ENCODE measurements at places on chromosomes 5 and 9. TPM values are rescaled to one million over a fixed set of nuclear protein-coding genes. Genes with fewer than 3 reads are reported as not detected.

Gene PLAC8L1
- not detected for total RNA-seq

Gene BHMT2
- not detected for total RNA-seq

Gene MSX2
- total RNA-seq: 3.8 TPM

Gene GRM6
- not detected for total RNA-seq

Gene SPACA9
- total RNA-seq: 3.3 TPM

Gene CCL28
- 8.8 TPM for total RNA-seq

- DNase-seq: no peak
These were observed 123.9 kb downstream of the ADAMTS2 start for GRCh38 chr5:179221196-179221876.

- no peak for DNase-seq
These were observed 218.6 kb downstream of the ESM1 start for GRCh38 chr5:54766748-54767147.

- no peak for DNase-seq
These were observed 220.0 kb upstream of the ADAMTSL1 start for GRCh38 chr9:18253950-18254349.

DNA sequence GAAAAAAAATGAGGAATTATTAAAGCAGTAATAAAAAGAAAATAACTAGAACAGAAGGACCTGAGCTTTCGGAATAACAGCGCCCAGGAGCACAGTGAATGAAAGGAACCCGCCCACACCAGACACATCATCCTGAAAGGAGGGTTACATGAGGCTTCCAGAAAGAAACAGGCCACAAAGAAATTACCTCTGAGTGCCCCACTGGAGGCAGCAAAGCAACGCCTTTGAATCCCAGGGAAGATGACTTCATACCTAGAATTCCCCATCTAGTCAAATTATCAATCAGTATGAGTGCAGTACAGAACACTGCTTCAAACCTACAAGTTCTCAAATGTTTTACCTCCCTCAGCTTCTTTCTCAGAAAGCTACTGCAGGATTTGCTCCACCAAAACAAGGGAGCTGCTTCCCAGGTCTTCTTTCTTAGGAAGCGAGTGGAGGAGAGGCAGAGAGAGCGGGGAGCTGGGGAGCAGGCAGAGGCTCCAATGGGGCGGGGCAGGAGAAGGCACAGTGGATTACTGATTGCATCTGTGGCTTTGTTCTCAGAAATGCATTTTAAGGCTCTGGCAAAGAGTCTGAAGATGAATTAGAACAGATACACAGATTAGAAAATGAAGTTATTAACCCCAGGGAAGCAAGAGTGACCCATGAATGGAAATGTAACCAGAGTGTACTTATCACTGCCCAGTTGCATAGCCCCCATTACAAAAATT, 87.1 kb downstream of the SEMA4D start:
- DNase-seq: no peak

DNA sequence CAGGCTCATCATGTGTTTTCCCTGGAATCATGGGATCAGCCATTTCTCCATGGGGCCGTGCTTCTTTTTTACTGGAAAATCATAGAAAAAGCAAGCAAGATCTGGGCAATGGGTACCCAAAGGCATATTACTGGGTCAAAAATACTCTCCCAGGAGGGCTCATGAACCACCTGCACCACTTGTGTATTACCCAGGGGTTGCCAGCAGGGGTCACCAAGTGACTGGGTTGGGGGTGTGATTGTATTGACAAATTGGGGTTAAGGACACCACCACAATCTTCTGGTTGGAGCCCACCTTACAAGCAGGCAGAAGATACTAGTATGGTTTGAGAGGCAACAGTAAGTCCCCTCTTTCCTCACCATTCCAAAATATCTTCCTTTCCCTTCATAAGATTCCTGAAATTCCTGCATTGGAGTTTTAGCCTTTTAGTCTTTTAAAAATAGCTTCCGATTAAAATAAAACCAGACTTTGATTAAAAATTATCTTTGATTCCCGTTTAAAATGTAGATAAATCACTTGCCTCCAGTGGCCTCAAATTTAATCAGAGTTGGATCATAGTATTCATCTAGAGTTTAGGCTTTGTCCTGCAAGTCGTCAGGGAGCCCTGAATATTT, 603.3 kb downstream of the KIF4B start:
- DNase-seq: no peak

GRCh38 chr5:145683431-145683830, 151.7 kb downstream of the PRELID2 start:
- DNase-seq: no peak

GRCh38 chr9:108933231-108933717, 650 bp downstream of the ELP1 start:
- DNase-seq: peak; percentile 29

DNA sequence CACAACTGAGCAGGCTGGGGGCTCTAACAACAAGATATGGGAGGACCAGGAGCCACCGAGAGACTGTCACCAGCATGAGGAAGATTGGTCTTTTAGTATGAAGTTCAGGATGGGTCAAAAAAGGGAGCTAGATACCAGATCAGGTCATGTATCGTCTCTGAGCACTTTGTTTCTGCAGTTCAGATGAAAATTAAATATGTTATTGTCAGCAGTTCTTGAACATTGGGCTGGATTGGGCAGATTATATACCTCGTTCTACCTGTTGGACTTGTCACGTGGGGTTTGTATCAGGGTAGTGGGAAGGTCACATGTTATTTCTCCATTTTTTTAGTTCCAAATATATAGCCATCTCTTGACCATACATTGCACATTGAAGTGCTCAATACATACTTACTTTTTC, 47.3 kb downstream of the RCL1 start:
- DNase-seq: no peak

GRCh38 chr5:108148715-108149139, 233.2 kb downstream of the FBXL17 start:
- DNase-seq: peak; percentile 3

- no peak for DNase-seq
These were observed 206.0 kb downstream of the MELK start for GRCh38 chr9:36778682-36779081.

- DNase-seq: no peak
These were observed 55.6 kb downstream of the SETX start for GRCh38 chr9:132299221-132299620.

DNA sequence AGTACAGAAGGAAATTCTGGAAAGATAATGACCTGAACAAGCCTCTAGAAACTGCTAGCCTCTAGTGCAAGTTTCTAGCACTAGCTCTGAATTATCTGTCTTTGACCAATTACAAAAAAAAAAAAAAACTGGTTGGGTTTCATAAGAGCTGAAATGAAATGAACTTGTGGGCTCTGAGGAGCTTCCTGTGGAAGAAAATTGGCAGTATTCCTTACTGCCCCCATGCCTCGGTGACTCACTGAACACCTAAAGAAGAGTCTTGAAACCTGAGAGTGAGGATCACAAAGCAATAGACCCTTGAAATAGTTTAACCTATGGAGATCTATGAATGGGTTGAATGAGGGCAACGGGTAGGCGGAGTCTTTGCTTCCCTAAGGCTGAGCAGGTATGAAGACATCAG, 263.6 kb upstream of the RASA1 start:
- DNase-seq: peak; percentile 46

GRCh38 chr9:76415731-76416130, 21.5 kb upstream of the RFK start:
- no peak for DNase-seq
